Lung microvascular endothelial cell (primary cell): ENCODE measurements at places on chromosomes 2 and 18. TPM values are rescaled to one million over a fixed set of nuclear protein-coding genes. Genes with fewer than 3 reads are reported as not detected.

GRCh38 chr2:145543155-145543554 lies 1023.2 kb upstream of the ZEB2 start:
- no peak for DNase-seq

DNA sequence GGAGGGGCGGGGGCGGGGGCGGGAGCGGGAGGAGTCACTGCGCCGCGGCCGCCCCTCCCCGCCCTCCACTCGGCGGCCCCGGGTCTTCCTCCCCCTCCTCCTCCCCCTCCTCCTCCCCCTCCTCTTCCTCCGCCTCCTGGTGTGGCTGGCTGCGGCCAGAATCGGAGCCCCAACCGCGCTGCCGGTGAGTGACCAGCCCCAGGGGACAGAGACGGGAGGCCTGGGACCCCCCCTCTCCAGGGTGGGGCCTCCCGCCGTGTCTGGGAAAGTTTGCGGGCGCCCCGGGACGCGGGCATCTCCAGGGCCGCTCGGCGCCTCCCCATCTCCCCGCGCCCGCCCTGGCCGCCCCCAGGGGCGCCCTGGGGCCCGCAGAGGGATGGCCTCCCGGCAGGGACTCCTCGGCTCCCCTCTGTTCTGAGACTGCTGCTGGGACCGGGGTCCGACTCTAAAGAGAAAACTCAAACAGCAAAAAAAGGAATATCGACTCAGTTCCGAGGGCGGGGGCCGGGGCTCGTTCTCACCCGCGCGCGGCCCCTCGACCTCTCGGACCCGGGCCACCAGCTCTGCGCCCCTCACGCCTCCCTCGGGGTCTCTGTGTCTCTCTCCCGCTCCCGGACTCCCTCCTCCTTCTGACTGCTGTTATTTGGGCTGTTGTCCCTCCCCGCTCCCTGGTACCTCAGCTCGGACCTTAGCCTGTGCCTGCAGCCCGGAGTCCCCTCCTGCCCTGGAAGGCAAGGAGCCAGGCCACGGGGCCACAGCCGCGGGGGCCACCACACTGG lies at the start of gene STON1:
TSS of gene STON1 (plus strand) at position 122 of the 779 bp plus-strand sequence. CDS start 50,480 bp downstream, outside the sequence.
- peak; percentile 53 for DNase-seq

DNA sequence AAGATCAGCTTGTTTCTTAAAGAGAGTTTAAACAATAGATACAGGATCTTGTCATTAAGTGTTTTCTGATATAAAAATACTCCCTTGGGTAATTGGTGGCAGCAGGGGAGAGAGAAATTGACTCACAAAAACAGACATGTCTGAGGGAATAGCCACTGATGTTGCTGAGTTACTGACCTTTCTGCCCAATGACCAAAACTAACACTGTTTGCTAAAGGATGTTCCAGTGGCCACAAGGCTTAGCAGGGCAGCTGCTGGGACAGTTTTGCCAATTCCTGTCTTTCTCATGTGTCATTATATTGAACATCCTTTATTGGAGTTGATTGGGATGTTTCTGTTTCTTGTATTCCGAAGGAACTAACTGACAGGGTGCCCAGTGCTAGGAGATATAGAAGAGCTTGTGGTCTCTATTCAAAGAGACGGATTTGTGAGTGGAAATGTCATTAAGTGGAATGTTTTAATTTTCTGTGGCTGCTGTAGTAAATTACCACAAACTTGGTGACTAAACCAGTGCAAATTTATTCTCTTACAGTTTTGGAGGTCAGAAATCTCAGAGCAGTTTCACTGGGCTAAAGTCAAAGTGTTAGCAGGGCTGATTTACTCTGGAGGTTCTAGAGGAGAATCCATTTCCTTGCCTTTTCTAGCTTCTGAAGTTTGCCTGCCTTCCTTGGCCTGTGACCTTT lies 124.8 kb upstream of the RMDN2 start:
- no peak for DNase-seq

DNA sequence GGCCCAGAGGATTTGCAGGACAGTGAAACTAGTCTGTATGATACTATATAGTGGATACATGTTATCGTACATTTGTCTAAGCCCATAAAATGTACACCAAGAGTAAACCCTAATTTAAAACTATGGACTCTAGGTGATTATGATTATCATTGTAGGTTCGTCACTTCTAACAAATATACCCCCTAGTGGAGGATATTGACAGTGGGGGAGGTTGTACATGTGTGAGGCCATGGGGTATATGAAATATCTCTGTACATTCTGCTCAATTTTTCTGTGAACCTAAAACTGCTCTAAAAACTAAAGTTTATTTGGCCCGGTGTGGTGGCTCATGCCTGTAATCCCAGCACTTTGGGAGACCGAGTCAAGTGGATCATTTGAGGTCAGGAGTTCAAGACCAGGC lies 81.2 kb upstream of the CAB39 start:
- DNase-seq: no peak

SGPP2 gene
- total RNA-seq: not detected in 2 replicates
